Activated gamma-delta T cell treated with Interleukin-2 at 50 U/mL for 16 hours (primary cell): ENCODE measurements at places on chromosomes 12 and 14.

GRCh38 chr12:13784504-13784903, 196.9 kb downstream of the GRIN2B start:
- no peak for DNase-seq

- DNase-seq: no peak
These were observed 402.9 kb downstream of the ZFP36L1 start for GRCh38 chr14:68389943-68390342.

DNA sequence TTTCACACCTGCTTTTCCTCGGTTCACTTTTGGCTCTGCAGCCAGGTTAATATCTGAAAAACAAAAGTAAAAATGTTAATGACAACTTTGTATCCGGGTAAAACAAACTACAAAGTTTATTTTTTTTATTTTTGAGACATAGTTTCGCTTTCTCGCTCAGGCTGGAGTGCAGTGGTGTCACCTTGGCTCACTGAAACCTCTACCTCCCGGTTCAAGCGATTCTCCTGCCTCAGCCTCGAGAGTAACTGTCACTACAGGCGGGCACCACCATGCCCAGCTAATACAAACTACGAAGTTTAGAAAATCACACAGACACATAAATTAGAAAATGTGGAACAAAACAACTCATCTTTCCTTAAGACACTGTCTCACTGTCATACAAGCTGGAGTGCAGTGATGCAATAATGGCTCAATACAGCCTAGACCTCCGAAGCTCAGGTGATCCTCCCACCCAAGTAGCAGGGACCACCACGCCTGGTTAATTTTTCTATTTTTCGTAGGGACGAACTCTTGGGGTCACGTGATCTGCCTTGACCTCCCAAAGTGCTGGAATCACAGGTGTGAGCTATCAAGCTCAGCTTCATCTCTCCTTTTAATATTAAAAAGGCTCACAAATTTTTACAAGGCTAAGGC, 38.1 kb downstream of the HNRNPC start:
- no peak for DNase-seq

DNA sequence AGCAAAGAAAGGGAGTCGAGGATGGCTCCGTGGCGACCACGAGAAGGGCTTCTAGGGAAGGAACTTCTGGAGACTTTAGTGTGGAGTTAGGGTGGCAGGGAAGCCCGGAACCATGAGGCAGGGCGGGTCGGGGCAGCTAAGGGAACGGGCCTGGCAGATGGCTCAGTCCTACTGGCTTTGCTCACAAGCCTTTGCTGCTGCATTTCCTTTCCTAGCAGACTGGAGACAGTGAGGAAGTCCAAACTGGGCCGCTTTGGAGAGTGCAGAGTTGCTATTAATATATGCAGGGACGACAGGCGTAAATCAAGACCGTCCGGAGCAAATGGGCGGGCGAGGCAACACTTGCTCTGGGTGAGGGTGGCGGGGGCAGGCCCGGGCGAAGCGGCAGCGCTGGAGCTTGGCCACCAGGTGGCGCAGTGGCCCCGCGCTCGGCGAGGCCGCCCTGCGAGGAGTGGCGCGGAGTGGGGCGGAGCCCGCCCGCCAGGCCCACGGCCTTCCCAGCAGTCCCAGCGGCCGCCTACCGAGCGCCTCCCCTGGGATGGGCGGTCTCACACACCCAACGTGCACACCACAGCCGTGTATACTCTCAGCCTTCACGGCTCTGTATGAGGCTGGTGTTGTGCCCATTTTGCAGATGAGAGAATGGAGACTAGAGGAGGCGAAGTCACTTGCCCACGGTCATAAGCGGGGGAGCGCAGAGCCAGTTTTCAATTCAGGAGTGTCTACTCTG, 24.4 kb upstream of the LRTM2 start:
- DNase-seq: peak; percentile 90

DNA sequence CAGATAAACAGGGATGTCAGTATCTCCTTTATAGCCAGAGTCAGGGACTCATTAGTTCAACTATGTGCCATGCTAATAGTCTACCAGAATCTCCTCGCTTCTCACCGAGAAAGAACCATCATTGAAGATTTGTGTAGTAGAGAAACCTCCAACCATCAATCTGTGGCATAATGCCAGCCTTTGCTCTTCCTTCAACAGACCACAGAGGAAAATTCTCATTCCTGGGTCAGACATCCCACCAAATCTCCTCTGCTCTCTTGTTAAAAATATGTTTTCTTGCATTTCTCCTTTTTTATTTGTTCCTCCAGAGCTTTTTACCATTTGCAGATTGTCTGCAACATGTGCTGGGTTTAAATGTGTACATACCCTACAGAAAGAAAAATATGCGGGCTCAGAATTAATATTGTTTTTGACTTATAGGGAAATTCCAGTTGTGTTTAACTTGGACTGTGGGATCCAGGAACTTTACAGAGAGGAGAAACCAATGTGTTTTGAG, 64.9 kb downstream of the LLPH start:
- no peak for DNase-seq

GRCh38 chr14:92540472-92541048, 27.0 kb downstream of the RIN3 start:
- no peak for DNase-seq
